Upper lobe of left lung (tissue), 6 donors: ENCODE measurements at places on chromosomes 13 and 19.
A peak's percentile ranks its signal among the peaks of the same experiment; 100 is the strongest.

- no peak for DNase-seq
Observed at GRCh38 chr13:74047931-74048600, 86.1 kb downstream of the KLF12 start.

DNA sequence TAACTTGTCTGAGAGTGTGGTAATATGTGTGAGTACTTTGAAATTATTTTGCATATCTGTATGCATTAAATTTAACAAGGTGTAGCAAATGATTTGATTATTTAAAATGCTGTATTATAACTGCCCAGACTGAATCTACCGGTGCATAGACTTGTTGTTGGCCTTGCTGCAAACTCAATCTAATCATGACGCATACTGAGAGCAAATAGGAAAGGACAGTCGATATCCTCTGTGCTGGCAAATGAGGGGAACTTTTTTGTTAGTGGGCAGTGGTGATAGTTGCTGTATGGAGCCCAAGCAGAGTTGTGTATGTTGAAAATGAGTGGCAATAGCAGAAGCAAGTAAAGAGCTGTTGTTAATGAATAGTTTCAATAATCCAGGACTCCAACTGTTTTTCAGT is 127.4 kb downstream of the LMO7 start:
- DNase-seq = no peak

DNA sequence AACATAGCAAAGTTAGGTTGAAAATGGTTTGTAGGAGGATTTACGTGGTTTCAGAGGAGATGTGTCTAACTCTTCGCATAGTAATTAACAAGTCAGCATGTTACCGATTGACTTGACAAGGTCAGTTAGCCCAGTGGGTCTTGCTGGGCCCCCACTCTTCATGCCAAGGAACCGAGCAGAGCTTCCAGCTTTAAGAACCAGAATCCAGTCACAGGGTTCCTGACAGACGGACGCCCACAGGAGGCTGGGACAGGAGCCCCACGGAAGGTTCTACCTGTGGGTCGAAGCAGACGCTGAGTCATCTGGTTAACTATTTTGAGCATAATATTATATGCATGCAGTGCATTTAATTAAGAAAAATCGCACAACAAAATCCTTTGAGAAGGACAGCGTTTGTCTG is 3.5 kb downstream of the TMEM255B start:
- no peak for DNase-seq

DNA sequence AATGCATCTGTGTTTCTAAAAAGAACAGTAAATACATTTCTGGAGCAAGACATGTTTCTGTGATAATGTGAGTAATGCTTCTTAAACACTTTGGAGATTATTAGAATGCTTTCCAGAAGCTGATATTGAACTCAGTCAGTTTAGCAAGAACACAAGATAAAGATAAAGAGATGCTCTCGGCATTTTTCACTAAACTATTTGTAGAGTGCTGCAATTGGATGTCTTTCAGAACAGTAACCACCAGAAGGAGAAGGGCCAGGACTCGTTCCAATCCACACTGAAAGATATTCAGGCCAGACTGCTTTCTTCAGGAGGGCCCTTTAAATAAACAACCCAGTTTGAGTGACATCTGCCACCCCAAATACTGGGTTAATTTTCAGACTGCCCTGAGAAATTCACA is 456.0 kb downstream of the TBC1D4 start:
- DNase-seq = no peak

GRCh38 chr19:50290011-50290410 is 39.2 kb downstream of the KCNC3 start:
- DNase-seq = no peak

DNA sequence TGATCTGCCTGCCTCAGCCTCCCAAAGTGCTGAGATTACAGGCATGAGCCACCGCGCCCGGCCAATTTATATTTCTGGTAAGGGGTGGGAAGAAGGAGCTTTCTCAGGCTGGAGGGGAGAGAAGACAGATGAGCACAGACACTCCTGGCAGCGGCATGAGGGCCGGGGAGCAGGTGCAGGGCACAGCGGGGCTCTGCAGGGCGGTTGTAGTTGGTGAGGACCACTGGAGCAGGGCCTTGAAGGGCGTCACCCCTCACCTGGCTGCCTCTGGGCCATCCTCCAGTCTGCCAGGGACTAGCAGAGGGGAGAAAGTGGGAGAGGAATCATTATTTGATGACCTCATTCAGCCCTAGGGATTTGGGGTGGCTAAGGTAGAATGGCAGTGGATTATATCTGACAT is 8.6 kb upstream of the CSNK1G2 start:
- DNase-seq = no peak

DNA sequence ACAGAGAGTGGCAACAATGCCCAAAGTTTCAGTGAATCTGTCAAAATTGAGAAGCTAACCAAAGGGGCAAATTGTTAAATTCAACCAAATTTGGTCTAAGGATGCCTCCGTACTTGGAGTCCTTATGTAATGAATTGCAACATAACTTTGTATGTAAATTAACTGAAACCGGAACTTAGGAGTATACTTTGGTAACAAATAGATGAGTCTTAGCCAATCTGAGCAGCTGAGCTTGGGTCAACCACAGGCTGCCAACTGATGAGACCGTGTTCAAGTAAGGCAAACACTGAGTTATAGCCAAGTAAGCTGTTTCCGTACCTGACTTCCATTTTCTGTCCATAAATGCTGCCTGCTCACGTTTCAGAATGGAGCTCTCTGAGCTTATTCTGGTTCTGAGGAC is 5.3 kb downstream of the VWA8 start:
- peak; percentile 43 for DNase-seq

DNA sequence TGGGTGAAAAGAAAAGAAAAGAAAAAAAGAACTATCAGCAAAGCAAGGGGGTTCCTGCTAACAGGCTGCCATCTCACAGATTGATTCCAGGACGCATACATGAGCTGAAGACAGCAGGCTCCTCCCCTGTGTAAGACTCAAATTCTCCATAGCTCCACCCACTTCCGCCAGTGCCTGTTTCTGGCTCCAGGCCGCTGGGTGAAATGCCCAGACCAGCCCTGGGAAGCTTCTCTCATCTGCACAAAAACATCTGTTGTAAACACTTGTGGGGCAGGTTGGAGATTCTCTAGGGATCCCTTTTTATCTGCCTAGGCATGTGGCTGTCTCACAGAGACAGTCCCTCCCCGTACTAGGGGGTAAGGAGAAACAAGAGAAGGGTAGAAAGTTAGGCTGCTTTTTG is 1054.4 kb upstream of the SPRY2 start:
- no peak for DNase-seq

DNA sequence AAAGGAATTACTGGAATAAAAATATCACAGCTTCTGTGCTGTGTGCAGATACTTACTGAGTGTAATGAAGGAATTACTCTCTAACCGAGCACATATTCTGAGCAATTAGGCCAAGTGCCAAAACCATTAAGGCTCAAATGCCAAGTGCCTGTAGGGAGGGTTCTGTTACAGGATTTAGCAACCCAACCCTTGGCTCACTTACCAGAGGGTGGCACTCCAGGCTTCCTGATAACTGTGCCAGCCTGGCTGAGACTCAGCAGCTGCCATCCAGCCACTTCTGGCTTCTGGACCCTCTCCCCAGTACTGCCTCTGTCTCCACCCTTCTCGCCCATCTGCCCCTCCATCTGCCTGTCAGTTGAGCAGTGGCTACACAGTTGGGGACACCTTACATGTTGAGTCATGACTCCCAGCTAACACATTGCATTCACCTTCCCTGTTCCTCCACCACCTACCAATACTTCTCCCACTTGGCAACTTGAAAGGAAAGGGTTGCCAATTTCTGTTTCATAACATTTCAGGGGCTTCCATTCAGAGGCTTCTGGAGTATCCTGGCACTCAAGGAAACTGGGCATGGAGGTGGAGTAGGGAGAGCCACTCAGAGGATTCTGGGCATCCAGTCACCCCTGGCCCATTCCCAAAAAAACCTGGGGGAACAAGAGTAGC is 110.5 kb downstream of the COG6 start:
- no peak for DNase-seq

DNA sequence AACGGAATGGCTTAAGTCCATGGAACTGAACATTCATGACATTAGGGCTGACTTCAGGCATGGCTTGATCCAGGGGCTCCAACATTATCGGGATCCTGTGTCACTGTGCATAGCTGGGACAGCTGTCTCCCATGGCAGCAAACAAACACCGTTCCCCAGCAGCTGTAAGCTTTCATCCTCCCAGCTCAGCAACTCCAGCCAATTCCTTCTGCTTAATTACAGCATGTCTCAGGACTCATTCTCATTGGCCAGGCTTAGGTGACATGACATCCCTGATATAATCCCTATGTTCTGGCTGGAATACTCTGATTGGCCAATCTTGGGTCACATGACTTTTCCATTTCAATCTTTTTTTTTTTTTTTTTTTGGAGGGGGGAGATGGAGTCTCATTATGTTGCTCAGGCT is 10.9 kb upstream of the TLE5 start:
- DNase-seq = no peak

- DNase-seq = no peak
Observed at GRCh38 chr19:31226151-31226935, 122.9 kb downstream of the TSHZ3 start.

DNA sequence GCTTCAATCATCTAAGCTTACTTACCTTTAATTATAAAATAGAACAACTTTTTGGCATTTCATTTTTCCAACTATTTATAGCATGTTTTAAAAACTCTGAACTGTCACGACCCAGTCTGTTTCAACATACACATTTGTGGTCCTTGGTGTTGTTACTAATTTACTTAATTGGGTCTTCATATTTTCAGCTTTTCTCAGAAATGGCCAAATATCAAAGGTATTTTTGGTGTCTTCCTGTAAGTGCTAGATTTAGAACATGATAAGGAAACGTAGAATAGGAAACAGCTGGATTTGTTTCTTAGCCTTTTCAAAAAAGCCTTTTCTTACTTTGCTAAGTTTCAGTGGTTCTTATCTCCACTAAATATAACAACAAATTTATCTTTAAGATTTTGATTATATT is 11.4 kb downstream of the LPAR6 start:
- DNase-seq = no peak

DNA sequence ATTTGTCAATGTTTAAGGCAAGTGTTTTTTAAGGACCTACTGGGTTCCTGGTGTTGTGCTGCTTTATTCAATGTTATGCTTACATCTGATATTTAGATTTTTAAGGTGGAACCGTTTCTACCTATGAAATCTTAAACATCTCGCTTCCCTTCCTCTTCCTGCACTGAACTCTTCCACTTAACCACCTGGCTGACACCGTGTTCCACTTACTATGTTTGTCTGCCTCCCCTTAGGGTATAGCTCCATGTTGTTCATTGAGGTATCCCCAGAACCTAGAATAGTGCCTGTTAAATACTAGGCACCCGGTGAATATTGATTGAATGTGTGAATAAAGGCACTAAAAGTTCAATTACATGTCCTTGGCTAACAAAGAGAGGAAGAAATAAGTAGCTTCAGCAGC is 104.9 kb downstream of the RNF17 start:
- no peak for DNase-seq

DNA sequence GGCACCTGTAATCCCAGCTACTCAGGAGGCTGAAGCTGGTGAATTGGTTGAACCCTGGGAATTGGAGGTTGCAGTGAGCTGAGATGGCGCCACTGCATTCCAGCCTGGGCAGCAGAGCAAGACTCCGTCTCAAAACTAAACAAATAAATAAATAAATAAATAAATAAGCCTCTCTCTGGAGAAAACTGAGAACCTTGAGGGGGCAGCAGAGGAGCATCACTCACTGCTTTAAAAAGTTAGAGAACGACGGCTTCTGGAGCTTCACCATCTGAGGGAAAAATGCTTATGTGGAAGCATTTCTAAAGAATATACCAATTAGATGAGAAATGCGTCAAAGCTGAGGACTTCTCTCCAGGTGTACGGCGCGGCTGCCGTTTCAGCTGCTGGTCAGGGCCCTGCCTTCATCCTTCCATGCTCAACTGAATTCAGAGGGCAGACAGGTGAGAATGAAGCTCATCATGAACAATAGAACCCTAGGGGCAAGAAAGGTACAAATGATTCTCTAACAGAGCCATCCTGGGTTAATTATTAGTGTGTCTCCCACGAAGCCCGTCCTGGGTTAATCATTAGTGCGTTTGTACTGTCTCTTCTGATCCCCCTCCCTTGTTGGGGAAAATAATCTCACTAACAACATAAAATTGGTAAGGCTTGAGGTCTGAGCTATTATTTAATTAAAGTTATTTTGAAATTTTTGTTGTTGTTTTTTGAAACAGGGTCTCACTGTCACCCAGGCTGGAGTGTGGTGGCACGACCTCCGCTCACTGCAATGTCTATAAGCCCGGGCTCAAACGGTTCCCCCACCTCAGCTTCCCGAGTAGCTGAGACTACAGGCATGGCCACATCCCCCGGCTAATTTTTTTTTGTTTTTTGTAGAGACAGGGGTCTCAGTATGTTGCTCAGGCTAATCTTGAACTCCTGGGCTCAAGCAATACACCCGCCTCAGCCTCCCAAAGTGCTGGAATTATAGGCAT is 80.1 kb downstream of the IPO5 start:
- no peak for DNase-seq

- no peak for DNase-seq
Observed at GRCh38 chr13:113604186-113604585, 19.6 kb downstream of the TFDP1 start.

GRCh38 chr13:109577191-109577700 is 209.1 kb downstream of the IRS2 start:
- DNase-seq = no peak

DNA sequence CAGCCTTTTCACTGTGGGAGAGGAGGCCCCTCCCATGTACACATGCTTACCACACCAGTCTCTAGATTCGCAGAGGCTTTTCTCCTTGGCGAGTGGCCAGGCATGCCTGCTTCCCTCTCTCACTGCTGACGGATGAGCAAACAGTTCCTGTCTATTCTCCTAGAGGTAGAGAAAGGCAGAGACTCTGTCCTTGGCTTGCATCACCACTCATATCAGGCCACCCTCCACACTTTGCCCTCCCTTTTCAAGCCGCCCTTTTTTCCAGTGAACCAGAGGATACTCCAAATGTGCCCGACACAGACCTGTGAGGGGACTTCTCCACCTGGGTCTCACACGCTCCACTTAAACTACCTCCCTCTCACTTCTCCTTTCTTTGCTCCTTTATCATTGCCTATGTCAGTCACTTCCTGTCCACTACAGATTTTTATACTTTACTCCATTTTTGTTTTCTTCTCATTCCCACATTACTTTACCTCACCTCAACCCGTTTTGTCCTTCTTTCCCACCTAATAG is 284.6 kb downstream of the DNAJC15 start:
- DNase-seq = no peak

- DNase-seq = no peak
Observed at GRCh38 chr13:97499181-97499580, 65.2 kb downstream of the RAP2A start.

DNA sequence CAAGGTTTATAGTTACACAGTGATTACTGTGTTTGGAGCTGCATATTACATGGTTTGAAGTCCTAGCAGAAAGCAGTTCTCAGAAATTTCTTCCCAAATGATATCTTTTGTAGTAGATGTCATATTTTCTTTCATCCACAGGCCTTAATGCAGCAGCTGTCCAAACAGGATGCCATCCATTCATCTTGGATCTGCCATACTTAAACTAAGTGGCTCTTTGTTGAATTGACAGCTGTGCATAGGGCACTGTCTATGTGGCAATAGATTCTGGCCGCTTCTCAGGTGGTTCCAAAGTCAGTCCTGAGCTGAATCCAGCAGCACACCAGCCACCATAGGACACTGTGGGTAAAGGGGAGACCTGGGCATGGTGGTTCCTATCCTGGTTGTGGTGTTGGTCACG is 41.6 kb upstream of the SPRY2 start:
- DNase-seq = no peak

GRCh38 chr19:39923862-39924261 is 10.6 kb downstream of the FCGBP start:
- DNase-seq = no peak

GRCh38 chr19:50553134-50553703 is 15.0 kb downstream of the LRRC4B start:
- no peak for DNase-seq

GRCh38 chr13:58191754-58192153 is 560.2 kb downstream of the PCDH17 start:
- no peak for DNase-seq
